Testis (tissue), 5 donors: ENCODE measurements at places on chromosomes 6 and 20. TPM values are rescaled to one million over a fixed set of nuclear protein-coding genes. Genes with fewer than 3 reads are reported as not detected.

The ATRN gene
- 39.4 TPM for total RNA-seq

The CCDC170 gene
- total RNA-seq, result 3.1 TPM

The SLC4A11 gene
- 10.7 TPM for total RNA-seq

The CNKSR3 gene
- total RNA-seq, result 26.0 TPM

The PBOV1 gene
- not detected for total RNA-seq

The NTSR1 gene
- total RNA-seq, result 0.81 TPM

The PRSS16 gene
- 7.9 TPM for total RNA-seq

The CCR6 gene
- total RNA-seq, result not detected

The PPP1R11 gene
- 55.0 TPM for total RNA-seq

The HTR1E gene
- total RNA-seq, result 0.87 TPM

GRCh38 chr20:55584307-55584706 is 421.0 kb downstream of the CBLN4 start:
- H3K27me3 ChIP-seq, result no peaks in the 10 kb centered on the region

The SAYSD1 gene
- total RNA-seq, result 68.4 TPM

GRCh38 chr6:28254121-28254519 is 2.1 kb upstream of the ZKSCAN4 start:
- no peak for DNase-seq
- H3K4me3 ChIP-seq, result no peak overlapping the region
- H3K27ac ChIP-seq, result no peak overlapping the region
- no peaks in the 10 kb centered on the region for H3K27me3 ChIP-seq

DNA sequence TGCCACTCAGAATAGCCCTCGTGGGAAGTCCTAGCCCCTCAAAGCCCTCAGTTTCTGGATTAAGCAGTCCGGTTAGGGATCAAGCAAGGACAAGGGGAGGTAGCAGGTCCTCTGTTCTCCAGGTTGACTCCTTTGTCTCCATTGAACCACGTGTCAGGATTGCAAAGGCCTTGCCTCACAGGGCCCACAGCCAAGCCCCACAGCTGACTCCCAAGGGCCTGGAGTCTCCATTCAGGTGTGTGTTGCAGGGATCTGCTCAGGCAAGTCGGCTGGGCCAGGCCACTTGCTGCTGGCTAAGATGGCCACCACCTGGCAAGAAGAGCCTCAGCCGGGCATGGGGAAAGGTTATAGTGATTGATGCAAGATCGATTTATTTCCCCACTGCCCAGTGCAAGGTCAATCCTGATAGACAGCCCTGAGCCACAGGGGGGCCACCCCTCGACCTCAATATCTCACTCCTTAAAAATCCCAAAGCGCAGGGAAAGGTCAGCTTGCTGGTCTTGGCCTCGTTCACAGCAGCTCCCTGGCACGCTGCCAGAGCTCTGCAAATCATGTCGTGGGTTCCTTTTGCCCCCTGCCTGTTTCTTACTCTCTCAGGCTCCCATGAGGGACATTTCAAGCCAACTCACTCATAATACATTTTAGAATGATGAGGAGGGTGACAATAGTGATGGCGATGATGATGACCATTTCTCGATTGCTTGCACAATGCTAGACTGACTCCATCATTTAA is 75.9 kb downstream of the EDN3 start:
- no peak overlapping the region for H3K4me3 ChIP-seq
- no peak for DNase-seq
- no peak overlapping the region for H3K27ac ChIP-seq
- H3K36me3 ChIP-seq, result no peaks in the 10 kb centered on the region

DNA sequence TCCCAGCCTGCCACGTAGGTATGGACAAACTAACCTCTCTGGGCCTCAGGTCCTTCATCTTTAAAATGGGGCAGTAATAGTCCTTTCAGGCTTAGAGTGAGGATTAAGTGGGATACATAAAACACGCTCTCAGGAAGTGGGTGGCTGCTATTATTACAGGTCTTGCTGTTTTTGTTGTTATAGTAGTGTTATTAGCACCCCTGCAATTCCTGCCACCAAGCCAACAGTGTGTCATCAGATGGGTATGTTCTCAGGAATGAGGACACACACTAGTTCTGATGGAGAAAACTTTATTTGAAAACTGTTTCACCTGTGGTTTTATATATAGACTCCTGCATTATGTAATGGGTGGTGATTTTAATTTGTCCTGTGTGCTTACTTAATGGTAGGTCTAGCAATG is 131.7 kb downstream of the LRRC1 start:
- H3K36me3 ChIP-seq, result no peaks in the 10 kb centered on the region
- H3K27ac ChIP-seq, result no peak overlapping the region
- DNase-seq, result no peak
- H3K27me3 ChIP-seq, result no peaks in the 10 kb centered on the region
- no peak overlapping the region for H3K4me3 ChIP-seq

The PCIF1 gene
- total RNA-seq, result 39.4 TPM

The IFT52 gene
- total RNA-seq, result 57.1 TPM
